ENCODE measurements at places on chromosomes 2 and 18.

DNA sequence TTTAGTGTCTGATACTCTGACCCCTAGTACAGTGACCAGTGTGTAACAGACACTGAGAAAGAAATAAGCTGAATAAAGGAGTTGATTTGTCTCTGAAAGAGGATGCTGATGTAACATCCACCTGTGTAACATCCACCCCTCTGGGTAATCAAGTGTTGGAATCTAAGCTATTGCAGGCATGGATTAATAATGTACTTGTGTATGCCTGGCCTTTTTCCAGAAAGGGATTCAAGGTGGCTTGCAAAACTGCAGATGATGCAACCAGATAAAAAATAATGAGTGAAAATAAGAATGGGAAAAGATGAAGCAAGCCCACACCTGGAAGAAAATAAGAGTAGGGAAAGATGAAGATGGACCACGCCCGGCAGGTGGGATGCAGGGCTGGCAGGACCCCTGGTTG is 48.2 kb upstream of the FOXI3 start:
- no peak for DNase-seq

DNA sequence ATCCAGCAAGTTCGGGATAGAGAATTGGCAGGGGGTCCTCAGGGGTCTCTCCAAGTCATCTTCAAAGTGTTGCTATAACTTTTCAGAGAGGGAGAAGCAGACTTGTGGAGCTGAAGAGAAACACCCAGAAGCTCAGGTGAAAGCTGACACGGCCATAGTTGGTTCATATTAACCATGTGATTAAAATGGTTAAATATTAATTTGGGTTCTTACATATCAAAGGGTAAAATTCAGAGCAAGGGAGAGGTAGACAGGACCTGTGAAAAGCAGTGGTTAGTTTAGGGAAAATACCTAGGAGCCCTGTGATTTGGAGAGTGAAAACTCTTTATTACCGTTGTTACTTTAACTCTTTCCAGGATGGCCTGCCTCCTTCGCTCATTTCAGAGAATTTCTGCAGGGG is at the start of gene UGT1A6:
TSS of gene UGT1A6 (plus strand) at position 243 of the 400 bp plus-strand sequence. CDS start at position 358, 115 bp downstream.
- DNase-seq = no peak

DNA sequence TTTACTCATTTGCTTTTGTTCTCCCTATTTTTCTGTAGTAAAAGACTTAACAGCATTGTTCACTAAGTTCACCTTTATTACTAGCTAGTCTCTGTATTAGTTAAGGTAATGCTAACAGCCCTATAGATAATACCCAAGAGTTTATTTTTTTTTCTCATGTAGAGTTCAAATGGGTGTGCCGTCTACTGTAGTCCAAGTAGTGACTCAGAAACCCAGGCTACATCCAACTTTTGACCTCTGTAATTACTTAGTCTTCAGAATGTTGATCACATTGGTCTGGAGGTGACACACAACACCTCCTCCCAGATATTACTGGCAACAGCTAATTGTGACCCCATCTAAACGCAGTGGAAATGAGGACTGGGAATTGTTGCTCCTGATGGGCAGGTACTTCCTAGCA is 7.7 kb downstream of the COQ10B start:
- DNase-seq = no peak

- no peak for DNase-seq
Measured at GRCh38 chr2:169509298-169509885, at the start of gene KLHL41. Gene KLHL41 (plus strand): TSS chr2:169509702. CDS start chr2:169509779, 77 bp downstream.

DNA sequence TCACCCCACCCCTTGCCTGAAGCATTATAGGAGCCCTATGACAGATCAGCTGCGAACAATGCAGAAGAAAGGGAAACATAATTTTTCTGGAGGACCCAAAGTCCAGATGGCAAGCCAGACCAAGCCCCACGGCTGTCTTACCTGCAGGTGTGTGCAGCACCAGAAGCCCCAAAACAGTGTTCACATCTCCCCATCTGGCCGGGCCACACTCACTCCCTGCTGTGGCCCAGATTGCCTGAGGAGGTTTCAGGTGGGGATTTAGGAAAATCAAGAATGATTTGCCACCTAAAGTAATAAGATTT is 11.7 kb upstream of the STK17B start:
- DNase-seq = no peak

DNA sequence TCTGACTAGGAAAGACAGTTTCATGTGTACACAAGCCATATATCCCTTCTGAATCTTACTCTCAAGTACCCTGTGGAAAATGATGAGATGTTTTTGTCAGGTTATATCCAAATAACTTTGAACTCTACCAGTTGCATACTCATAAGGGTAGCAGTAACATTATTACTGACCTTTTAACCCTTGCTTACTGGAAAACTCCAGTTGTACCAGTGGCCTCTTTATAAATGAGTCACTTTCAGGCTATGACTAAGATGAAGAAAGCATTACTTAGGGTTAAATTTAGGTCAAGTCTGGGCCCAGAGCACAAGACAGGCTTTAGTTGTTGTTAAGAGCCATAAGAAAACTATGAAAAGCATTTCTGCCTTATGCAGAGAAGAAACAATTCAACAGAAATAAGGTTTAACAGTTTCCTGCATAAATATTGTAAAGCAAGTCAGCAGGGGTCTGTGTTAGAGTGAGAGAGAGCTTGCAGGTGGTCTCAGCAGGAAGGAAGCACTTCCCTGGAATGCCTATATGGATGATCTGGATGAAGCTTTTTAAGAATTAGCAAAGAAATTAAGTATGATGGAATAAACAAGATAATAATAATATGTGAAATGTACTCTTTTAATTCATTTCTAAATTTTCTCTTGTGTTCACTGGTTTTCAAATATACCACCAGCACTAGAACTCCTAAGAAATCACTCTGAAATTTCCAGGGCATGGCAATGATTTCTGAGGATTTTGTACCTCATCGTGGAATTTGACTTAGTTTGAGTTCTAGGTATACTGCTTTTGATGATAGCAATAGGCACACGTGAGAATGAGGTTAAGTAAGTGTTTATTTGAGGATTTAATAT is 126.6 kb downstream of the UBE2E3 start:
- DNase-seq = no peak

DNA sequence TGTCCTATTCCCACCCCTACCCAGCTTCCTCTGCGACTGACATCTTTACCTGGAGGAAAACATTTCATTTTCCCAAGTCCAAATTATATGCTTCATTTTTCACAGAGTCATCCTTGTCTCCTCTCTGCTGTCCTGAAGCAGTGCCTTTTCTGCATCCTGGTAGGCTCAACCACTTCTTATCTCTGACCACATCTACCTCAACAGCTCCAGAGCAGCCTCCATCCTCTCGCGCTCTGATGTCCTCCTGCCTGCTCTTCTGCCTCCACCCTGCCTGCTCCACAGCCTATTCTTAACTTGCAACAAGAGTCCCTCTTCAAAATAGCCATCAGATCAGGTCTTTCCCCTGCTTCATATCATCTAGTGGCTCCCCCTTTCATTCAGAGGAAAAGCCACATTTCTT is 457.1 kb downstream of the PARD3B start:
- DNase-seq = no peak

DNA sequence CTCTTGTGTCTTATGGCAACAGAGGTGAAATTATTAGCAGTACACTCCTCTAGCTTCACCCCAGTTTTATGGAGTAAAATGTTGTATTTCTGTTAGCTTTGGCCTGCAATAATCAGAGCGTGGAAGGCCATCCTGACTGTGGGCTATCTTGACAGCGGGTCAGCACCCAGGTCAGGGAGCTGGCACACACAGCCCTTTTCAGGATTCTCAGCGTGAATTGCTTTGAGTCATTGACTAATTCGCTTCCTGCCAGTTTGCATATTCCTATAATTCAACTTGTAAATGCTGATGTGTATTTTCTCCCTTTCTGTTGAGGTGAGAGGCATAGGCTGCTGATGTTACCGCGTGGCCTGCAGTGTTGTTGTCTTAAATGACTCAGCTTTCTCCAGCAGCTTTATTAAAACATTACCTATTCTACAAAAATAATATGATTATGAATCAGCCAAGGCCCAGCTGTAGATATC is 109.6 kb upstream of the EML6 start:
- no peak for DNase-seq

- no peak for DNase-seq
Measured at GRCh38 chr2:11697103-11697871, 27.3 kb upstream of the NTSR2 start.

DNA sequence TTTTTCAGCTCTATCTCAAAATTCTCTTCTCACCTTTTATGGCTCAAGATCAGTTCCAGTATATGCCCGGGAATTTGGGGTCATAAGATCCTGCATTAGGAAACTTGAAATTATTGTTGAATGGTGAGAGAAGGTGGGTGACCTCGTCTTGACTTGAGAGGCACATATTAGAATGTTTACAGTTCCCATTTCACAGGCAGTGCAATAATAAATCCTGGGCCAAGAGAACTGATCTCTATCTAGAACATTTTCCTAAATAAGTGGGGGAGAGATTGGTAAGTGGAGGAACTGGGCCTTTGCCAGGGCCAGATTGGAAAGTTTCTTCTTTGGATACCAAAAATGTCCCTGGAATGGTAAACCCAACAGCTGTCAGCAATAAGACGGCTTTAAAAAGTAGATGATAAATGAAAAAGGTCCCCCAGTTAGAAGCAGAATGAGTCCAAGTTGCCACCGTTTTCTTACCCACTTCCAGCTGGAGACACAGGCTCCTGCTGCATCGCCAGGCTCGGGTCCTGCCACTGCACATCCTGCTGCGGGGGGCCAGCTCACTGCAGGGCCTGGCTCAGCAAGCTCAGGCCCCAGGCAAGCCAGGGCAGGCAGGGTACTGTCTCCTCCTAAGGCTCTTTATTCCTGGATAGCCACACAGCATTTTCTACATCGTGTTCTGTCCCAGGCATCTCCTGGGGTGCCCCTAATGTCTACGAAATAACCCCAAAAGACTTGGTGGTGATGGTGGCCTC is 126.4 kb upstream of the EPAS1 start:
- no peak for DNase-seq

DNA sequence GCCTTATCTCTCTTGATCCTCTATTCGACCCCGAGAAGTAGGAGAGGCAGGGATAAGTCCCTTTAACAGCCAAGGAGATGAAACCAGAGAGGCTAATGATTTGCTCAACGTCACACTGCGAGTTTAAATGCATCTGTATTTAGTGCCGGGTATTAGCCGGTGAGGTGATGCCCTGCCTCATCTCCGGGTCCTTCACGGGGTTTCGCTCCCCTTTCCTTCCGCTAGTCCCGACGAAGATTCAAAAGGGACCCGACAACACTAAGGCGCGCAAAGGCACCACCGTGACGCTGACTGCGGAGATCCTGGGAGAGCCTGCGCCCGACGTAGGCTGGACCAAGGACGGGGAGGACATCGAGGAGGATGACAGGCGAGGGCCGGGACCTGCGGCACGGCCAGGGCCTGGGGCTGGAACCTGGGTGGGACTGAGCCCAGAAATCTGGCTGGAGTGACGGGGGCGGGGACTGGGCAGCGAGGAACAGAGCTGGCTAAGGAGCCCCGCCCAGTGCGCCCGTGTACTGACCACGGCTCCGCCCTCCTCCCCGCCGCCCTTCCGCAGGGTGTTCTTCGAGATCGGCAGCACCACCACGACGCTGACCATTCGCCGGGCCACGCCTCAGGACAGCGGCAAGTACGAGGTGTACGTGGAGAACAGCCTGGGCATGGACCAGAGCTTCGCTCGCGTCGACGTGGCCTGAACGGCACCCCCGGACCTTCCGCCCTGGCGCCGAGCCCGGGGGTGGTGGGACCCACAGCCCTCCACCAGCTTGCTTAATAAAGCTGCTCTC is 1.0 kb upstream of the GMPPA start:
- peak; percentile 70 for DNase-seq

DNA sequence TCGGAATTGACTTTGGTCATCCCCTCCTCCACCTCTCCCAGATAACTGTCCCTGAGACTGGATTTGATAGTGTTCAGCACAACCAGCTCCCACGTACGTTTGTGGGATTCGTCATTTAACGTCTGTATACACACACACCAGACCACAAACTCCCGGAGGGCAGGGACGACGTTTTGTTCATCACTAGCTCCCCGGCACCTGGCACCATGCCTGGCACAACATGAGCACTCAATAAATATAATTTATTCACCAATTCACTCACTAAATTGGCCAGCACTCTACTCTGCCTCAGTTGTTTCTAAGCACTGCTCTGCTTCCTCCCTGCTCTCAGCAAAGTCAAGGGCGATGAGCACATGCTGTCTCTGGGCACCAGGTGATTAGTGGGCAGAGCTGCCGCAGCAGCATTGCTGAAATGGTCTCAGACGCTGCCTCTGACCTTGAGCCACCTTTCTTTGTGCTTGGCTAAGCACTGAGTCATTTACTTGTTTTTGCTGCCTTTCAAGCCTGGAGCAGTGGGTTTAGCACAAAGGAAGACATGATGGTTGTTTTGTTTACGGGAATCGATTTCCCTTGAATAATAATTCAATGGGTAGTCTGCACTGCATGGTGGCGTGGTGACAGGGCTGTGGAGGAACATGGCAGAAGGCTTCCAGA is 19.3 kb upstream of the LOXHD1 start:
- DNase-seq = no peak

DNA sequence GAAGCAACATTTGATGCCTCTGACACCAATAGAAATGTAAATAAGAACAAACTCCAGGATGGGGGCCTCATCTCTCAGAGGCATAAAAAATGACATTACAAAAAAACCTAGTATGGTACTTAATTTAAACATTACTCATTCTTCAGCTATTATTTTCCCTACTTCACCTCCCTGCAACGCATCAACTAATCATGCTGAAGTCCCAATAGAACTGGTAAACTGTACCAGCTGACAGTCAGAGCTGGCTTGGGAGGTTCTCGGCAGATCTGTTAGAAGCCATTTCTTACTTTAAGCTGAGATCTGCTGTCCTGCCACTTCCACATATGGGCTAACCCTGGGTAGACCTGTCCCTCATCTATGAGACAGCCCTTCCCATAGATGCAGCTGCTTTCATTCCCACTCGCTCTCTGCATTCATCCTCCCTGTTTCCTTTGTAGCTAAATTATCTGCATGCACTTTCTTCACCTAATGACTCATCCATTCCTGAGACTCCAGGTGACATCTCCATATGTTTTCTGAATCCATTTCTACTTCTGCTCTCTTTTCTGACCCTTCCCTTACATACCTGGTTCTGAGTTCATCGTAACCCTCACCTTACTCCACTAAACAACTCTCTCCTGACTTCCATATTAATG is 108.1 kb downstream of the AOX1 start:
- DNase-seq = no peak

- DNase-seq = peak; percentile 82
Measured at GRCh38 chr2:70861777-70862625, 26.4 kb upstream of the CD207 start.

- no peak for DNase-seq
Measured at GRCh38 chr2:175567435-175568061, 386.0 kb upstream of the ATP5MC3 start.

Measured in omental fat pad (tissue), 4 donors.